ENCODE measurements at places on chromosomes 16 and 17.

- DNase-seq: no peak
These were observed 8.0 kb downstream of the CHST5 start for GRCh38 chr16:75527825-75528299.

DNA sequence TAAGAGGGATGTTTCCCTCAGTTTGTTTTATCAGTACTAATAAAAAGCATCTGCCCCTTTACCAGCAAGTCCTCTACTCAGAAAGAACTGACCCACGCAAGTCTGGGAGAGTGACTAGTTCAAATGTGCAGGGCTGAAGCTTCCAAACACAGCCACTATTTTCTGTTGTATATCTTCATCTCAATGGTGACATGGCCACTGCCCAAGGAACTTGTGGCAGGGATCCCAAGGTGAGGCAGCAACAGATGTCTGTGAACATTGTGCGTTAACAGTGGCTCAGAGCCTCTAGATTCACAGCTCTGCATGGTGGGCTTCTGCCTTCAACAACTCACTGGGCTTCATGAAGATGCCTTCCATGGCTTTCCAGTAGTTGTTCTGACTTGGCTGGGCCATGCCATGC, 3.7 kb upstream of the BLTP2 start:
- no peak for DNase-seq

GRCh38 chr16:87047221-87048037, 269.8 kb downstream of the C16orf95 start:
- no peak for DNase-seq

DNA sequence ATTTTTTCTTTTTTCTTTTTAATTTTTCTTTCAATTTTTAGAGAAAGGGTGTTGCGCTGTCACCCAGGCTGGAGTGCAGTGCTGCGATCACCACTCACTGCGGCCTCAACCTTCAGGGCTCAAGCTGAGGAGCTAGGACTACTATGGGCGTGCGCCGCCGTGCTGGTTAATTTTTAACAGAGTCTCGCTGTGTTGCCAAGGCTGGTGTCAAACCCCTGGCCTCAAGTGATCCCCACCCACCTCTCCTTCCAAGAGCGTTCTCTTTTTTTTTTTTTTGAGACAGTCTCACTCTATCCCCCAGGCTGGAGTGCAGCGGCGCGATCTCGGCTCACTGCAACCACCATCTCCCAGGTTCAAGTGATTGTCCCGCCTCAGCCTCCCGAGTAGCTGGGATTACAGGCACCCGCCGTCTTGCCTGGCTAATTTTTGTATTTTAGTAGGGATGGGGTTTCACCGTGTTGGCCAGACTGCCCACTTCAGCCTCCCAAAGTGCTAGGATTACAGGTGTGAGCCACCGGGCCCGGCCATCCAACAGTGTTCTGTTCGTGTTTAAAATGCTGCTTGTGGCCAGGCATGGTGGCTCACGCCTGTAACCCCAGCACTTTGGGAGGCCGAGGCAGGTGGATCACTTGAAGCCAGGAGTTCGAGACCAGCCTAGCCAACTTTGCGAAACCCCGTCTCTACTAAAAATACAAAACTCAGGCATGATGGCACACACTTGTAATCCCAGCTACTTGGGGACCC, 14.5 kb upstream of the RPL13 start:
- DNase-seq: no peak

- no peak for DNase-seq
These were observed 1410.9 kb upstream of the CDH8 start for GRCh38 chr16:63447121-63447520.
